ENCODE measurements at places on chromosomes 12 and 14.
A peak's percentile ranks its signal among the peaks of the same experiment; 100 is the strongest.

DNA sequence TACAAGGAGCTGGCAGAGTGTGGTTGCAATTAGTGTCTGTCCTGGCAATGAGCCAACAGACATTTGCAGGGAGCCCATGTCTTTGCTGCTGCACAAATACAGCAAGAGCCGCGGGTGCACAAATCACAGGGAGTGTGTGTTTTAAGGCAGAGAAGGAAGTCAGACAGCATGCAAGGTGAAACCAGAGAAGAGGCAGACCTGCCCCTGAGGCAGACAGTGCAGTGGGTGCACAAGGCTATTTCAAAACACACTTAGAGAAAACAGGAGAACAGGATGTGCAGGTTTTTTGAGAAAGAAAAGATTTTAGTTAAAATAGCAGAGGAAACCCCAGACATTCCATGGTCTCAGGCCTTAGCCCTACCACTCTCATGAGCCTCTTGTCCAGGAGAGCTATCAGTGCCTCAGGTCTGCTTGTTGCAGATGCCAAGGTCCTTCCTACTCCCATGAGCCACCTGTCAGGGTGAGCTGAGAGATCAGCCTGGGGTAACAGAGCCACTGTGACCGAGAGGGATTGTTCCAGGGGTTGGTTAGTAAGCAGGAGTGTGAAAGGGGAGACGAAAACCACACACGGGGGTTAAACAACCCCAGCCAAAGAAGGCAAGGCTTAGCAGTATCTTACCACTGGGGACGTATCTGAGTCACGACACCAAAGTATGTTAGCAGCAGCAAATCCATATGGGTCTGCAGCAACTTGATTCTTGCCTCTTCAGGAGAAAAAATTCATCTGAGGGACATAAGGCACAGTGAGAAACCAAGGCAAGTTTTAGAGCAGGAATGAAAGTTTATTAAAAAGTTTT, 78.1 kb downstream of the C14orf132 start:
- peak; percentile 56 for DNase-seq

DNA sequence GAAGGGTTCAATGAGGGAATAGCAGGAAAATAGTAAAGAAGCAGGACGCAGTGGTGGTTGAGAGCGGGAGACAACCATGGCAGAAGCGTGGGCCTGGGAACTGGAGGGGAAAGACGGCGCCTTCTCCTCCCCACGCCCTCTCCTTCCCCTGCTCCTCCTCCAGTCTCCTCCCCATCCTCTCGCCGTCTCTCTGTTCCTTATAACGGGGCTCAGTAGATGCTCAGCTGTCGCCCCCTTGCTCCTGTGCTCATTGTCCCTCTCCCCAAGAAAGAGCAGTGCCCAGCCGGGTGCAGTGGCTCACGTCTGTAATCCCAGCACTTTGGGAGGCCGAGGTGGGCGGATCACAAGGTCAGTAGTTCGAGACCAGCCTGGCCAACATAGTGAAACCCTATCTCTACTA, 142.0 kb downstream of the BCL11B start:
- DNase-seq = no peak

- DNase-seq = peak; percentile 71
Measured at GRCh38 chr14:68442828-68443629, 349.8 kb downstream of the ZFP36L1 start.

- peak; percentile 92 for DNase-seq
Measured at GRCh38 chr14:63896278-63896720, 43.5 kb downstream of the SYNE2 start.

DNA sequence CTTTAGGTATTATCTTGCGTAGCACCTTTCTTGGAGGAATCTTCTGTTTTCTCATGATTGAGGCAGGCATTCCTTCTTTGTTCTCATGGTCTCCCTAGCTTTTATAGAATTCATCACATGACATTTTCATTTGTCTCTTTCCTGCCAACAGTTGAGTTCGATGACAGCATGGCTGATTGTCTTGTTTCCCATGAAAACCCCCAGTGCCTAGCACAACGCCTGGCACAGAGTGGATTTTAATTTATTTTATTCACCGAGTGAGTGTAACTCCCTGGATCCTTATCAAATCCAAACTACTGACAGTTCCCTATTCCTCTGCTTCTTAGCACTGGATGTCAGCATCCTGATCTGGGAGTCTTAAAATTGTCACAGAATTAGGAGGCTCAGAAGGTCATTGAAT, 182.6 kb downstream of the SUDS3 start:
- no peak for DNase-seq

- DNase-seq = no peak
Measured at GRCh38 chr14:89317051-89317691, 99.9 kb downstream of the FOXN3 start.

Data from fibroblast of villous mesenchyme (primary cell).